NCI-H1092 treated with DMSO at 0.1 percent for 48 hours (cell line): ENCODE measurements at places on chromosomes 5 and 9.

- no peak for DNase-seq
Measured at GRCh38 chr5:57174890-57175510, 1.1 kb downstream of the GPBP1 start.

DNA sequence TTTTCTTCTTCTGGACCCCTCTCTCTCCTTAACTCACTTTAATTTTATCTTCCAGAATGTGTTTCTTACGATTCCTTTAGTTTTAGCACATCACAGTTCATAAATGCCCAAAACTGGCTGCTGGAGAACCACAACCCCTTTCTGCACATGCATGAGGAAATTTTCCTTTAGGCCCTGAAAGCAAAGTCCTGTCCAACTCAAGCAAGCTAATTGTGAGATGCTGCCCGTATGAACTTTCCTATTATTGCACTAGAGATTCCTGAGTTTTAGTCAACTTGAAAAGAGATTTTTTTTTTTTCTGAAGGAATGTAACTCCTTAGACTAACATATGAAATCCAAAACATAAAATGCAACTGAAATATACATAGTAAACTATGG, 52.1 kb upstream of the DAB2 start:
- DNase-seq = no peak

DNA sequence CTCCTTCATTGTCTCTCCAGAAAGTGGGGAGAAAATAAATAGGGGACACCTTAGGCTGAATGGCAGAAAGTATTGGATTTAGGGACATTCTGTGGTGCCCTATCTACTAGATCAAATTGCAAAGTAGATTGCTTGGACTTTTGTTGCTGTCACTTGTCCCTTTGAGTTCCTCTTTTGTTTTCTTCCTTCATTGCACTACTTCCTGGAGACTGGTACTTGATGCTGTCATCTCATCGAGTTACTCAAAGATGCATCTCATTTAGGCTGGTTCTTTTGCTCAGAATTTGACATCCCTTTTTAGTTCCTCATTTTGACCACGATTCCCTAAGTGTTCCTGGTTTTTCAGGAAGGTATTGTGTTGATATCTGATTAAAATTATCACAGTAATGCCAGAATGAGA, 137.6 kb downstream of the ADGRV1 start:
- no peak for DNase-seq

GRCh38 chr5:95177456-95177855, 107.4 kb downstream of the MCTP1 start:
- DNase-seq = no peak

- DNase-seq = no peak
Measured at GRCh38 chr5:40572937-40573336, 106.8 kb upstream of the PTGER4 start.

GRCh38 chr9:90073186-90073945, 468.6 kb downstream of the GADD45G start:
- no peak for DNase-seq

GRCh38 chr5:179791881-179792611, 1.7 kb upstream of the LTC4S start:
- DNase-seq = no peak

DNA sequence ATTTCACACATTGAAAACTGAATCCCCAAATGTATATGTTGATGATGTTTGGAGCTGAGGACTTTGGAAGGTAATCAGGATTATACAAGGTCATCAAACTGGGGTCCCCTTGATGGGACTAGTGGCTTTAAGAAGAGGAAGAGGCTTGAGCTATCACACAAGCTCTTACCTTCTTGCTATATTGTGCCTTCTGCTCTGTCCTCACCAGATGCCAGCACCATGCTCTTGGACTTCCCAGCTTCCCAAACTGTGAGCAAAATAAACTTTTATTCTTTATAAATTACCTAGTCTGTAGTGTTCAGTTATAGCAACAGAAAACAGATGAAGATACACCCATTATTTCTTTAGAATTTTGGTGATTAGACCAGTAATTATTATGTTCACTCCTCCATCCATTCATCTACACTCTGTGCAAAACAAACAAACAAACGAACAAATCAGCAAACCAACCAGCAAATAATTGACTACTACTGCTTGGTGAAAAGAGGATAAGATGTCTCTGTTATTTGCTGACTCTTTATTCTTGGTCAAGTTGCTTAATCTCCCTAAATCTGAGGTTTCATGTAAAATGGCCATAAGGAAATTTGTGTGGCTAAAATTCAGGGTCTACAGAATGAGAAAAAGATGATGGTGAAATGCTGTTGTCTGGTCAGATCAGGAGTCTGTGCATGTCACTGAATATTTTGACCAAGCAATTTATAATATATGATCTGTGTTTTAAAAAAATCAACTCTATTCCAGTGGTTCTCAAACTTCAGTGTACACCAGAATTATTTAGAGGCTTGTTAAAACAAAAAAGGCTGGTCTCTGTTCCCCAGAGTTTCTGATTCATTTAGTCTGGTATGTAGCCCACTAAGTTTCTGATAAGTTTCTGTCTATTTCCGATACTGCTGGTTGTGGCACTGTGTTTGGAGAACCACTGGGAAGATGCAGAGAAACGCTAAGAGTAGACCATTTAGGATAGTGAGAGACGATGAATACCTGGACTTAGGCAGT, 854.1 kb downstream of the MAT2B start:
- no peak for DNase-seq

GRCh38 chr9:33924978-33925797, 108.2 kb downstream of the UBE2R2 start:
- DNase-seq = peak; percentile 24

GRCh38 chr5:176660530-176660859, 13.2 kb downstream of the TSPAN17 start:
- no peak for DNase-seq

- DNase-seq = no peak
Measured at GRCh38 chr5:9230355-9230754, 315.5 kb downstream of the SEMA5A start.
